ENCODE measurements at places on chromosomes 7 and 10.

- no peak for DNase-seq
Measured at GRCh38 chr10:30737931-30738391, 108.4 kb upstream of the LYZL2 start.

DNA sequence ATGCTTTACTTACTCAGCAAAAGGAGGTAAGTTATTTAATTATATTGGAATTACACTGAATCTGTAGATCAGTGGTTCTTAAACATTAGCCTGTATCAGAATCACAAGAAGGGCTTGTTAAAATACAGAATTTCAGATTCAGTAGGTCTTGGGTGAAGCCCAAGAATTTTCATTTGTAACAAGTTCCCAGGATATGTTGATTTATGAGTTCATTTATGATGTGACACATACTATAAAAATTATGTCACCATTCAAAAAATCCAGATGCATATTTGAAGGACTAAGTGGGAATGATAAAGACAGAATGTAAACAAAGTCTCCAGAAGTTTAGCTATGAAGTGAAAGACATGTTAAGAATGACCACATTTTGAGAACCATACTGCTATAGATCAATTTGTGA lies 52.3 kb downstream of the HECTD2 start:
- no peak for DNase-seq

DNA sequence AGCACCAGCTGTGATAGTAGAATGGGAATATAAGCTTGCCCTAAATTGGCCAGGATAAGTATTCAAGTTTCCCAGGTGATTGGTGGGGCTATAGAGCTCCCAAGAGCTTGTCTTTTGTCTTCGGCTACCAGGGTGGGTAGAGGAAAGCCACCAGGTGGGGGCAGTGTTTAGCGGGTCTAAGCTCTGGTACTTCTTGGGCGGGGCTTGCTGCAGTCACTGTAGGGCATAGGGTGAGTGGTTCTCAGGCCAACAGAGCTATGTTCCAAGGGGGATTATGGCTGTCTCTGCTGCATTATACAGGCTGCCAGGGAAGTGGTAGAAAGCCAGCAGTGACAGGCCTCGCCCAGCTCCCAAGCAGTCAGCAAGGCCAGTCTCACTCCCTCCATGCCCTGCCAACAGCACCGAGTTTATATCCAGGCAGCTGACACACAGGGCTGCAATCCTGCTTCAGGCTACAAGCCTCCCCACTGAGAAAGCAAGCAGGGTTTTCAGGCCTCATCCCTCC lies 110.7 kb downstream of the ZNF467 start:
- no peak for DNase-seq

- DNase-seq, result no peak
Measured at GRCh38 chr10:73877533-73878160, 3.3 kb upstream of the CAMK2G start.

DNA sequence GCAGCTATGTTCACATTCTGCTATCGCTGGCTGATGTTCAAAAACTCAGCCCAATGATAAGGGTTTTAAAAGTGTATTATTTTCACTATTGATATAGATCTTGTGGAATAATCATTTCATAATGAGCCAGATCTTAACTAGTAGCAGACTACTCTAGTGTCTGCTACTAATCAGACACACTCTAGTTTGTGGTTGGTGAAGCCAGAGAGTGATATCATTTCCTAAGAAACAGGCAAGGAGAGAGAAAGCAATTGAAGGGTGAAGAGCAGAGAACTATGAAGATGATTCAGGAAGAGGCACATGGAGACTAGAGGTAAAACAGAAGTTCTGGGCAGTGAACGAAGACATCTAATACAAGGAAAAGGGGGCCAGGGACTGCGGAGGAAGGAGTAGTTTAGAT lies 58.2 kb upstream of the BET1 start:
- DNase-seq, result no peak

GRCh38 chr10:13787015-13787421 lies 200.3 kb downstream of the PRPF18 start:
- DNase-seq, result peak; percentile 12

GRCh38 chr7:106793015-106793975 lies 71.8 kb upstream of the PIK3CG start:
- no peak for DNase-seq

DNA sequence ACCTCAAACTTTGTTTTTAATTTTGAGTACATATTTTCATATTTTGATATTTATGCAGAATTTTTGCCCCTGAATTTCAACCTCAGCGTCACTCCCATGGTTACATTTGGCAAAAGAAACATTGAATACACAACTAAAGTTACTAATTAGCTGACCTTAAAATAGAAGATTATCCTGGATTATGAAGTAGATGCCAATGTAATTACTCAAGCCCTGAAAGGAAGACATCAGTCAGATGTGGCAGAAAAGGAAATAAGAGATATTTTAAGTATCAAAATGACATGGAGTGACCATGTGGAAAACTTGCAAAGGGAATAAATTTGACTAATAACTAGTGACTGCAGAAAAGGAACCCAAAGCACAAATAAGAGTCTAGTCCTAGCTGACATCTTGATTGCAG lies 701.3 kb upstream of the KCND2 start:
- DNase-seq, result no peak

- no peak for DNase-seq
Measured at GRCh38 chr7:129703751-129704150, 92.2 kb downstream of the NRF1 start.

DNA sequence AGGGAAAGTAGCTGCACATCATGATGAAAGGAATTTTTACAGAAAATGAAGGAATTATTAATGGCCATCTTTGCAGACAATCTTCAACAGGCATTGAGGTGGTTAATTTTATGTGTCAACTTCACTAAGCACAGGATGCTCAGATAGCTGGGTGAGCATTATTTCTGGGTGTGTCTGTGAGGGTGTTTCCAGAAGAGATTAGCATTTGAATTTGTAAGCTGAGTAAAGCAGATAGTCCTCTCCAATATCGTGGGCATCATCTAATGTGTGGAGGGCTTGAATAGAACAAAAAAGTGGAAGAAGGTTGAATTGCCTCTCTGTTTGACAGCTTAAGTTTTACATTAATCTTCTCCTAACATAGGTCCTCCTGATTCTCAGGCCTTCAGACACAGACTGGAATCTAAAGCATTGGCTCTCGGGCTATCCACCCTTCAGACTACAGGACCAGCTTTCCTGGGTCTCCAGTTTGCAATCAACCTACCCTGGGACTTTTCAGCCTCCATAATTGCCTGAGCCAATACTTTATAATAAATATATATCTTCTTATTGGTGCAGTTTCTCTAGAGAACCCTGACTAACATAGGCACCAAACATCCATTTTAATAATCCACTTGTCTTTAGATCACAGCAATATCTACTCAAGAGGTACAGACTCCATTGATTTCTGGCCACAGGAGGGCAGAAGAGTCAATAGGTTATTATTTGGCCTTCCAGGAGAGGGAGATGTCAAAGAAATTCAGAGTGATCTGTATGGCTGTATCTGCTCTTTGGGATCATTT lies 10.5 kb upstream of the CRPPA start:
- no peak for DNase-seq

DNA sequence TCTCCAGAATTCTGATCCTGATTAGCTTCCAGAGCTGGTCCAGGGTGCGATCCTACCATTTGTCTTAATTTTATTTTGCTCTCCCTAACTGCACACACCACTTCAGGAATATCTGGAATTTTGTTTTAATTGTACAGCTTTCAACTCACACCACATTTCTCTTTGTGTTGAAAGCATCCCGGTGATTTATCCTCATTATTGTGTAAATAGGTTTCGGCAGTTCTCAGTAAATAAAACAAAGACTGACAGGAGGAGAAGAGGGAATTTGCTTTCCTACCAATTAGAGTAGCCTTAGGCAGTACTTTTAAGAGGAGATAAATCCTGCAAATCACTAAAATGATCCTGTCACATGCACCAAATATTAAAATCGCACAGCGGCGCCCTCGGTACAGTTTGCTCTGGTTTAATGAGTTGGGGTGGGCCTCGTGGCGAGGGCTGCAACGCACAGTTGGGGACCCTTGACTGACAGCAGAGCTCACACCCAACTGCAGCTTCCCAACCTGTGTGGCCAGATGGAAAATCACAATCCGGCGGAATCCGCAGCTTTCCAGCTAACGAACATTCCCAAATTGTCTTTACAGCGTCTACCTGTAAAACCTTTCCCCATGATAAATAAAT lies 62.6 kb downstream of the EBF3 start:
- DNase-seq, result no peak

DNA sequence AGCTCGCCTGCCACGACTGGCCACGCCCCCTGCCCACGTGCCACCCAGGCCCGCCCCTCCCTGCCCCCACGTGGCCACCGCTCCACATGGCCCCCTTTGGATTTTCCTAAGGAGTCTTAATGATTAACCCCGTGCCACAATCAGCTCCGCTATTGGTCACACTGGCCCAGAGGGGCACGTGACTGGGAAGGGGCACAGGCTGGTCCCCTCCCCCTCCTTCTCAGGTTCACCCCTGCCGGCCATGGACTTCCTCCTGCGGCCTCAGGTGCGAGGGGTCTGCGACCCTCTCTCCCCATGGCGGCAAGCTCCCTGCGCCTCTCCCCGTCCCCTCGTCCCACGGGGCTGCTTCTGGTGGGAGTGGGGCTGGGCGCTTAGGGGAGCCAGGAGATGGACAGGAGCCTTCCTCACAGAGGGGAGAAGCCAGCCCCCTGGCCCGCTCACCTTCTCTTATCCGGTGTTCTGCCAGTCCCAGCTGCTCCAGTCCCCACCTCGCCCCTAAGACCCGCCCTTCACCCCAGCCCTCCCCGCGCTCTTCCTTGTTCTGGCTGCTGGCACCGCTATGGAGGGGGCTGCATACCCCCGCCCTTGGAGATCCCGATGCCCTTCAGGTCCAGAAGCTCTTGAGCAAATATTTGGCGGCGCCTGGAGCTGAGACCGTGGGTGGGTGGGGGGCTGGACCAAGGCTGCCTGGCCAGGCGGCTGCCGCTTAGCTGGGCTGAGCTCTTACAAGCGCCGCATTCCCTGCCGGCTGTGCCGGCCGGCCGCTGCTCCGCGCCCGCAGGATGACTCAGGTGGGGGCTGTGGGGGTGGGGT lies 3.2 kb downstream of the SLC4A2 start:
- DNase-seq, result no peak

- DNase-seq, result no peak
Measured at GRCh38 chr10:78177491-78178185, 144.0 kb downstream of the RPS24 start.

- no peak for DNase-seq
Measured at GRCh38 chr10:89278034-89278535, 23.8 kb upstream of the IFIT2 start.

- no peak for DNase-seq
Measured at GRCh38 chr10:124172181-124172916, 79.0 kb upstream of the CHST15 start.

- no peak for DNase-seq
Measured at GRCh38 chr7:106460792-106461254, 176.0 kb upstream of the NAMPT start.

DNA sequence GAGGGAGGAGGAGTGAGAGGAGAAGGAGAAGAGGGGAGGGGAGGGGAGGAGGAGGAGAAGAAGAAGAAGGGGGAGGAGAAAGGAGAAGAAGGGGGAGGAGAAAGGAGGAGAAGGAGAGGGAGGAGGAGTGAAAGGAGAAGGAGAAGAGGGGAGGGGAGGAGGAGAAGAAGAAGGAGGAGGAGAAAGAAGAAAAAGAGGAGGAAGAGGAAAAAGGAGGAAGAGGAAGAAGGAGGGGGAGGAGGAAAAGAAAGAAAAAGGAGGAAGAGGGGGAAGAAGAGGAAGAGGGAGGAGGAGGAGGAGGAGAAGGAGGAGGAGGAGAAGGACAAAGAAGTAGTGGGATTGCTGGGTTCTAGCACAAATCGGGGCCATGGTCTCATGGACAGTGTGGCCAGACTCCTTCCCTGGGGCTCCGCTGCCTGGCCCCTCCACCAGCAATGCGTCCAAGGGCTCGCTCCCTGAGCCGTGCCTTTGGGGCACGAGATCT lies 4.2 kb upstream of the MAFK start:
- DNase-seq, result no peak

- DNase-seq, result no peak
Measured at GRCh38 chr10:77629775-77630506, 7.7 kb downstream of the KCNMA1 start.

- no peak for DNase-seq
Measured at GRCh38 chr10:35392482-35393228, 56.3 kb downstream of the CCNY start.

- no peak for DNase-seq
Measured at GRCh38 chr7:15087771-15088170, 185.2 kb upstream of the DGKB start.

DNA sequence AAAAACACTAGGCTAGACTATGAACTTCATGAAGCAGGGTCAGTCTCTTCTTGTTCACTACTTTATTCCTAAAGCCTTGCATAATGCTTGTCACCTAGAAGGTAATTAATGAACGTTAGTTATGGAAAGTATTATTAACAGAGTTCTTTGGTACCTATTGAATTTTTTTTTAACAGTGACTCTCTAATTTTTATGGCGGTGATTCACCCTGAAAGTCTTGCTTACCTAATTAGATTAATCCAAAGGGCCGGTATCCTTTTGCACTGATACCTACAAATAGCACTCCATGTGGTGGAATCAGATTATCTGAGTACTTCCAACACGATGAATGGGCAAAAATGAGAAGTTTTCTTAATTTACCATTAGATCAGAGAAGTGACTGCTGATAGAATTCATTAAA lies 31.7 kb downstream of the STAM start:
- no peak for DNase-seq

DNA sequence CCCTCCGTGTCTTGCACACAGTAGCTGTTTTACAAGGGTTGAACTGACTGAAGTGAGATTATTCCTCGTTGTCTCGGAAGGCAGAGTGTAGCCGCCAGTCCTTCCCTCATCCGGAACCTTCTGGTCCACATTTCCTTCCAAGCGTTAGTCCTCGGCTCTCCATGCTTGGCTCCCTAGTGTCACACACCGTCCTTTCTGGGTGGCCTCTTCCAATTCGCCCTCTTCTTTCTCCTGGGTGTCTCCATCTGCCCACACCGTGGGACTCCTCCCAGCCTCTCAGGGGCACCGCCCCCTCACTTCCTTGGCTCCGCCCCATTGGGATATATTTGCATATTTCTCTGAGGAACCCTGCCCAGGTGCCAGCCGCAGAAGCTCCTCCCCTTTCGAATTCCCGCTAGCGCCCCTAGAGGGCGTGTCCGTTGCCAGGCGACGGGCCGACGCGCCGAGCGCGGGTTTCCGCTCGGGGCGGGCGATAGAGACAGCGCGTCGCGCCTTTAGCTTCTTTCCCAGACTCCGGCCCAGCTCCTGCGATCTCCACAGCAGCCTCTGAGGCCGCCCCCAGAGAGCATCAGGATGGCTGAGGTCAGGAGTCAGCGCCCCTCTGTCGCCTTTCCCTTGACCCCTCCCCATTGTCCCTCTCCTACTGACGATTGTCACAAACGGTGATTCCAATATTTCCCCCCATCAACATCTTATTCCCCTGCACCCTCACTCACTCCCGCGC lies at the start of gene CFAP58:
Gene CFAP58 (plus strand): TSS at position 509 of the 724 bp plus-strand sequence. CDS start 65 bp downstream, at position 574.
- peak; percentile 75 for DNase-seq

- DNase-seq, result no peak
Measured at GRCh38 chr7:13920053-13920697, 69.3 kb downstream of the ETV1 start.

Data from activated CD4-positive, CD25-positive, alpha-beta regulatory T cell (primary cell).